ENCODE measurements at places on chromosomes 4 and X.

DNA sequence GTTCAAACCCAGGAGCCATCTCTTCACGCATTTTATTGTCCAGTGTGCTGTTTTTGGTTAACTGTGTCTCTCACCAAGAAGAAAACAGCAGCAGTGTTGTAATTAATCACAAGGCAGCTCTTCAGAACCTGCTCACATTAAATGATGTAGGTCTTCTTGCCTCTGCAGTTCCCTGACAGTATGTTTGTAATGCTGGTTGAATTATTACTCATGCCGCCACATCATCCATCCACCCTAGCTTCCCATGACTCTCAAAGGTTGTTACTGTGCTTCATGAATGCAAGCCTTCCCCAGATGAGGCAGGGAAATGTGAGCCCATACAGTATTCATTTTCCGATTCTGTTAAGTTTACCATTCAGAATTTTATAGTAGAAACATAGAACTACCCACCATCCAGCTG is 17.4 kb downstream of the TLR10 start:
- no peaks in the 10 kb centered on the region for H3K27me3 ChIP-seq
- H3K36me3 ChIP-seq, result no peaks in the 10 kb centered on the region
- H3K4me3 ChIP-seq, result no peak overlapping the region

DNA sequence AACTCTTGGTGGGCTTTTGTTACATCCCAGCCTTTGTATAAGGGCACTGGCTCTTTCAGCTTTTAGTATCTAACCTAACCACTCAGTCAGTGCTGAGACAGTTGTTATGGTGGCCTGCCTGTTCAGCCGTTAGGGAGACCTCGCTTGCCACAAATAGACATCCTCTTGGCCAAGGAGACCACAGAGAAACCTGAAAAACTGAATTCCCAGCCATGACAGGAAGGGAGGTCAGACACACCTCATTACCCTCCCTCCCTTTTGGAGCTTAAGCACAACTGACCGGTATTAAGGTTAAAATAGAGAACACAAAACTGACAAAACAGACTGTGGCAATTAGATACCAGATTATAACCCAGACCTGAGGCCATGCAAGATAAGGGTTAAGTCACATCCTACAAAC is 1639.3 kb downstream of the RPA4 start:
- no peak overlapping the region for H3K4me3 ChIP-seq

- H3K4me1 ChIP-seq, result peaks cover 74% of the 10 kb centered on the region
- H3K4me3 ChIP-seq, result no peak overlapping the region
- DNase-seq, result no peak
- H3K27ac ChIP-seq, result peak overlapping the region; percentile 96
- H3K36me3 ChIP-seq, result no peaks in the 10 kb centered on the region
These were observed 65.5 kb downstream of the MAML3 start for GRCh38 chr4:140088323-140088967.

- no peaks in the 10 kb centered on the region for H3K27me3 ChIP-seq
- DNase-seq, result no peak
- no peaks in the 10 kb centered on the region for H3K36me3 ChIP-seq
- no peaks in the 10 kb centered on the region for H3K4me1 ChIP-seq
- no peak overlapping the region for H3K27ac ChIP-seq
- H3K4me3 ChIP-seq, result no peak overlapping the region
These were observed 50.4 kb downstream of the USP11 start for GRCh38 chrX:47283015-47283771.

DNA sequence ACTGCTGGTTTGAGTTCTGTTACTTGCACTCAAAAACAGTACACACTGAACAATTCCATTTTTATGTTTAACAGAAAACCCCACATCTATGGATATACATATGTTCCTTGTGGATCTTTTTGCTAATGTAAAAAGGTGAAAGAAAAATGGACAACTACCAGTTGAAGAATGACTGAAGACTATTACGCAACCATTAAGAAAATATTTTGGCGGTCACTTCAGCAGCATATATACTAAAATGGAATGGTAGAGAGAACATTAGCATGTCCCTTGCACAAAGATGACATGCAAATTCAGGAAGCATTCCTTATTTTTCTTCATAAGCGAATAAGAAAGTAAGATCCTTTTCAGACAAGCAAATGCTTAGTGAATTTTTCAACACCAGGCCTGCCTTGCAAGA is 84.6 kb upstream of the FMR1 start:
- H3K27me3 ChIP-seq, result no peaks in the 10 kb centered on the region
- H3K4me3 ChIP-seq, result no peak overlapping the region
- H3K36me3 ChIP-seq, result no peaks in the 10 kb centered on the region
- no peak overlapping the region for H3K27ac ChIP-seq

DNA sequence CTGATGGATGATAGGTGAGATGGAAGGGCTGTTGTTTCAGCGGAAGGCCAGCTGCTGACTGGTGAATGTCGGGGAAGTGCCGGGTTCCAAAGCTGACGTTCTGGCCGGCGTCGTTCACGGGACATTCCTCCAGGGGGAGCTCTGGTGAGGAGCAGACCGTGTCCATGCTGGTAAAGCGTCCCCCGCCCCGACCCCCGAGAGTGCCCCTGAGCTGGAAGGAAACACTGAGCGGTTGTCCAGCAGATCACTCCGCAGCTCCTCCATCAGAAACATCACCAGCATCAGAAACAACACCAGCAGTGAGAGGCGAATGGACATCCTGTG is 18.6 kb upstream of the ADRA2C start:
- H3K4me1 ChIP-seq, result peaks cover 6% of the 10 kb centered on the region
- peaks cover 4% of the 10 kb centered on the region for H3K36me3 ChIP-seq
- DNase-seq, result no peak
- H3K27me3 ChIP-seq, result peaks cover 3% of the 10 kb centered on the region

GRCh38 chr4:57078685-57079521 is 31.3 kb downstream of the IGFBP7 start:
- no peaks in the 10 kb centered on the region for H3K36me3 ChIP-seq
- no peaks in the 10 kb centered on the region for H3K27me3 ChIP-seq
- H3K4me1 ChIP-seq, result no peaks in the 10 kb centered on the region
- no peak overlapping the region for H3K27ac ChIP-seq
- no peak overlapping the region for H3K4me3 ChIP-seq

DNA sequence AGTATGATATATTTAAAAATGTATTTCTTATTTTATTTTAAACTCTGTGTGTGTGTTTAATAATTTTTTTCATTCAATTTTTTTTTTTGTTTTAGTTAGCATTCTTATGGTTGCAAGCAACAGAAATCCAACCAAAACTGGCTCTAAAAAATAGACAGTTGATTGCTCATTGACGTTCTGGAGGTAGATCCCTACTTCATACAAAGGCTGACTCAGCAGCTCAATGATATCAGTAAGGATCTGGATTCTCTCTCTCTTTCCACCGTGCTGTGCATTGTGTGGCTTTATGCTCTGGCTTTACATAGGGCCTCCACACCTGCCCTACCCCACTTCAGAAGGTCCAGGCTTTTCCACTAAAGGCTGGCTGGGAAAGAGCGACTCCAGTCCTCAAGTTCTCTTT is 117.8 kb downstream of the UCHL1 start:
- H3K27me3 ChIP-seq, result no peaks in the 10 kb centered on the region
- no peaks in the 10 kb centered on the region for H3K4me1 ChIP-seq
- no peak overlapping the region for H3K4me3 ChIP-seq
- DNase-seq, result no peak
- H3K36me3 ChIP-seq, result no peaks in the 10 kb centered on the region

DNA sequence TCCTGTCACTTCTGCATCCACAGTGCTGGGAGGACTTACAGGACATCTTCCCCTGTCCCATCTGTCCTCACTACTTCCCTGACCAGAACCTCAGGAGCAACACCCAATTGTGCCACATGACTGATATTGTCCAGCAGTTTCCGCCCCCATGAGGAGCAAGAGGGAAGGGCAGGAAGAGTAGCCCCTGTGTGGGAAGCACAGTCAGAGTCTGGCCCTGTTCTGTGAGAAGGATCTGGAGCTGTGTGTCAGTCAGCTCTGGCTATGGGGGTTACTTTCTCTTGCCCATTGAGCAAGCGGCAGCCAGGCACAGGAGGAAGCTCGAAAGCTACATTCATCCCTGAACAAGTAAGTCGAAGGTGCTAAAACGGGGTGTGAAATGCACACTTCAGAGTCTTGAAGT is 14.8 kb upstream of the TRIM60 start:
- no peaks in the 10 kb centered on the region for H3K36me3 ChIP-seq
- no peak overlapping the region for H3K4me3 ChIP-seq
- DNase-seq, result no peak
- no peak overlapping the region for H3K27ac ChIP-seq
- no peaks in the 10 kb centered on the region for H3K4me1 ChIP-seq

DNA sequence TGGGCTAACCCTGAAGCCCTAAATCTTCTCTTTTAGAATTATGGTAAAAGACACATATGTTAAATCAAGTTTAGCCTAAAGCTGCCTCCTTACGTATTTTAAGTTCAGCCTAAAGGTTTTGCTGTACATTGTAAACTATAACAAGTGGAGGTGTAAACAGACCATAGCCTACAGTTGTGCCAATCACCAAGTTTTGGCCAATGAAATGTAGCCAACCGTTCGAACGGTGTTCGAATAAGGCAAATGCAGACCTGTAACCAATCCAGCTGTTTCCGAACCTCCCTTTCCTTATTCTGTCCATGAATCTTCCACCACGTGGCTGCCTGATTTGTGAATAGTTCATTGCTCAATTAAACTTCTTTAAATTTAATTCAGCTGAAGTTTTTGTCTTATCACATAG is 52.1 kb upstream of the TBC1D9 start:
- H3K4me1 ChIP-seq, result no peaks in the 10 kb centered on the region
- no peaks in the 10 kb centered on the region for H3K27me3 ChIP-seq
- no peaks in the 10 kb centered on the region for H3K36me3 ChIP-seq
- H3K27ac ChIP-seq, result no peak overlapping the region
- no peak for DNase-seq

DNA sequence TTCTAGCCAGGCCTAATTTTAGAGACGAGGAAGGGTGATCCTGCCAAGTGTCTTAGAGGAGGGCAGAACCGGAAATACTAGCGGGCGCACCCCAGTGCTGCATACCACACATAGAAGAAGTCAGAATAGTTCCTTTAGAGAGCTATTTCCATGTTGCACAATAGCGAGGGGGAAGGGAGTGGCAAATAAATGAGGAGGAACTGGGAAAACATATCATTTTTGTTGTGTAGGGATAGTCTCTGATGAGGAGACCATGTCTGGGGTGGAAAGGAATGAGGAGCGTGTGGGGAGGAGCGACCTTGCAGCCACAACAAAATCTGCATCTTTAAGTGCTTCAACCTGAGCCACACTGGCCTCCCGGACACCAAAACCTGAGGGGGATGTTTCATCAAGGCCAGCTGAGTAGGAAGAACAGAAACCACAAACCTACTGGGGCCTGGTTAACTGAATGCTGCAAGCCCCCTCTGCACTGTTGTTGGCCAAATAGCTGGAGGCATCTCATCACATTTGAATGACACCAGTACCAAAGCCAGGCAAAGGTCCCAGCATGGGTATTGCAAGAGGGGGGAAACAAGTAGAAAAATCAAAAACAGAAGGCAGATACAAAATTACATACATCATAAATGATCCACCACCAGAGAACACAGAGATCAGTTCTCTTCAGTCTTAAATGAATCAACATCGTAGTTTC is 26.7 kb upstream of the C1QTNF7 start:
- no peak overlapping the region for H3K4me3 ChIP-seq
- H3K4me1 ChIP-seq, result no peaks in the 10 kb centered on the region
- no peaks in the 10 kb centered on the region for H3K27me3 ChIP-seq
- H3K36me3 ChIP-seq, result no peaks in the 10 kb centered on the region

GRCh38 chr4:53682196-53682595 is 90.9 kb upstream of the LNX1 start:
- no peak overlapping the region for H3K4me3 ChIP-seq
- DNase-seq, result no peak
- no peaks in the 10 kb centered on the region for H3K27me3 ChIP-seq
- H3K36me3 ChIP-seq, result no peaks in the 10 kb centered on the region
- H3K4me1 ChIP-seq, result no peaks in the 10 kb centered on the region

- peaks cover 11% of the 10 kb centered on the region for H3K4me1 ChIP-seq
- DNase-seq, result no peak
- H3K36me3 ChIP-seq, result peaks cover 3% of the 10 kb centered on the region
- H3K4me3 ChIP-seq, result no peak overlapping the region
- no peaks in the 10 kb centered on the region for H3K27me3 ChIP-seq
These were observed 19.7 kb downstream of the ZFX start for GRCh38 chrX:24169211-24169610.

- no peak overlapping the region for H3K4me3 ChIP-seq
- H3K27me3 ChIP-seq, result no peaks in the 10 kb centered on the region
- no peak overlapping the region for H3K27ac ChIP-seq
- no peaks in the 10 kb centered on the region for H3K4me1 ChIP-seq
- no peaks in the 10 kb centered on the region for H3K36me3 ChIP-seq
- DNase-seq, result no peak
These were observed 100.0 kb downstream of the SLC2A9 start for GRCh38 chr4:9921326-9921725.

GRCh38 chrX:136030303-136031191 is 45.3 kb downstream of the SLC9A6 start:
- H3K36me3 ChIP-seq, result 0 out of 2 replicates have a peak, but pooled peaks cover 3% of the 10 kb centered on the region
- H3K4me3 ChIP-seq, result no peak overlapping the region
- no peaks in the 10 kb centered on the region for H3K27me3 ChIP-seq
- no peaks in the 10 kb centered on the region for H3K4me1 ChIP-seq
- DNase-seq, result no peak

All from Panc1 (cell line).